AG04450 (cell line): ENCODE measurements at places on chromosomes 13 and 19. TPM values are rescaled to one million over a fixed set of nuclear protein-coding genes. Genes with fewer than 3 reads are reported as not detected.
A peak's percentile ranks its signal among the peaks of the same experiment; 100 is the strongest.

DNA sequence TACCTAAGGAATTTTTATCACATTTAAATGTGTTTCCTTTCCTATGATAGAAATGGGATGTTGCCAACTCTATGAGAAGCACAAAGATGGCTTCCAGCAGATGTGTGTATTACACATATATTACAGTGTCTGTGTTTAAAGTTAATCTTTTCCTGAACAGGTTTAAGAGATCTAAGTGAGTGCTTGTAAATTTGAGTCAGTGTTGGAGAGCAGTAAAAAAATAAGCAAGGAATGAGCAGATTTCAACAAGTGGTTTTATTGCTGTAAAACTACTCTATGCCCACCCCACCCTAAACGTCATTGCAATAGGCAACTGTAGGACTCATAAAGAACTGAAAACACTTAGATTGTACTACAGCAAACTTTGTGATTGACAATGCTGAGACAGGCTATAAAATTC is 248.7 kb downstream of the KLF5 start:
- no peak for DNase-seq

- DNase-seq = peak; percentile 39
Observed at GRCh38 chr13:51793570-51794271, 10.2 kb downstream of the DHRS12 start.

DNA sequence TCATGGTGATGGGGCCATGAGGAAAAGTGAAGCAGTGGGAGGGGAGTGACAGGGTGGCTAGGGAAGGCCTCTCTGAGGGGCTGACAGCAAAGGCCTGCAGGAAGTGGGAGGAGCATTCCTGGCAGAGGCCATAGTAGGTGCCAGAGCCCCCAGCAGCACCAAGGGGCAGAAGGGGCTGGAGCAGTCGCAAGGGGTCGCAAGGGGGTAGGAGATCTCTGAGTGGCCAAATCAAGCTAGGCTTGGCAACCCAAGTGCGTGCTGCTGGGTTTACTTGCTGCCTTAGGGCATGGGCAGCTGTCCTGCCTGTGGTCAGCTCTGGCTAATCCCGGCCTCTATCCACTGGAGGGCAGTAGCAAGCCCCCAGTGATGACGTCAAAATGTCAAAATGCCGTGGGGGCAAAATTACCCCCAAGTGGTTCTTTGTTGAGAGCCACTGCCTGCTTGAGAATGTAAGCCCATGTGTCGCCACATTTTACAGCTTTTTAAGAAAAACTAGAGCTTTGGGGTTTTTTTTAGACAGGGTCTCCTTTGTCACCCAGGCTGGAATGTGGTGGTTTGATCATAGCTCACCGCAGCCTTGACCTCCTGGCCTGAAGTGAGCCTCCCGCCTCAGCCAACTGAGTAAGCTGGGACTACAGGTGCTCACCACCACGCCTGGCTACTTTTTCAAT is 11.8 kb downstream of the CCDC97 start:
- DNase-seq = no peak

DNA sequence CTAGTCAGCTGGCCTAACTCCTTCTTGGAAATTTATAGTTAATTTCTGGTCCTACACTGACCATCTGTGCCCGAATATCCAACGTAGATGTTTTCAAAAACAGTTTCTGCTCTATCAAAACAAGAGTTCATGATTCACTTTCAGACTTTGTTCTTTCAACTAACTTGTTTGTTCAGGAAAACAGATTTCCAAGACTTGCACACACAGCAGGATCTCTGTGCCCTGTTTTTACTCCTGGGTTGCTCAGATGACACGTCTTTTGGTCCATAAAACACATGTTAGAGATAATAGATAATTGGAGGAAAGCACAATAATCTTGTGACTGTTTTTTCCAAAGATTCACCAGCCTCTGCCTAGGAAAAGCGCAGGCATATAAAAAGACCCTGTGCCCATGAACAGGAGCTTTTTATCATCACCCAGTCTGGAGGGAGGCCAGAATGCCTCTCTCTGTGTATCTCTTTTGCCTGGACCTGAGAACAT is 218.0 kb downstream of the IRS2 start:
- no peak for DNase-seq

GRCh38 chr13:43081866-43082265 is 58.5 kb downstream of the DNAJC15 start:
- no peak for DNase-seq

DNA sequence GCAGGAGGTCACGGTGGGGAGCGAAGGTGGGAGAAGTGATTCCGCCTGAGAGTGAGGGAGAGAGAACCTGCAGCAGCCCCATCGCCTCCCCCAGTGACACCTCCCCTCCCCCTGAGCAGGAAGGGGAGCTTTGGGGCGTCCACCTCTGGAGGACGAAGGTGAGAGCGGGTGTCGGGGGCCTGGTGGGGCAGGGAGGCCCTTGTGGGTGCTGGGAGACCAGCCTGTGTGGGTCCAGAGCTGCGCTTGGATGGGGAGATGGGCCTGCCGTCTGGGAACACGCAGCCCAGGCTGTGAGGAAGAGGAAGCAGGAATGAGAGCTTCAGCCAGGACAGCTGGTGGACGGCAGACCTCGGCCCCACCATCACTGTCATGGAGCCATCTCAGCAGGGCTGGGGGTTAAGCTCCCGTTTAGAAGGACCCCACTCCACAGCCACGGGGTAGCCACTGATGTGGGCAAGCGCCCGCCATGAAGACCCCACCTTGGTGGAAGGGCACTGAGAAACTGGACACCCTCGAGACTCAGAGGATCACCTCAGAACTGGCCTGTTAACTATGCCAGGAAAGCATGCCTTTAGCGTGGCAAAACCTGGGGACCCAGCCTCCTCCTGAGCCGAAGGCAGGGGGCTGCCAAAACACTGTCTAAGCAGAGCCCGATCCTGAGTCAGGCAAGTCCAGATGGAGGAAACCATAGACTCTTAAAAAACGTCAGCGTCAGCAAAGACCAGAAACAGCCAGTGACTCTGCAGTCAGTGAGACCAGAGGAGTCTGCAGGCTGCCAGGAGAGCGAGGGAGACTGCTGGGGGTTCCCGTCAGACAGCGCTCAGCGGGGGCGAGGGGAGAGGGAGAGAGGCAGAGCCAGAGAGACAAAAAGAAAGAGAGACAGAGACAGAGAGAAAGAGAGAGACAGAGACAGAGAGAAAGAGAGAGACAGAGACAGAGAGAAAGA is 6.4 kb upstream of the PROZ start:
- DNase-seq = peak; percentile 24

- no peak for DNase-seq
Observed at GRCh38 chr19:10361569-10362011, 18.8 kb downstream of the TYK2 start.

DNA sequence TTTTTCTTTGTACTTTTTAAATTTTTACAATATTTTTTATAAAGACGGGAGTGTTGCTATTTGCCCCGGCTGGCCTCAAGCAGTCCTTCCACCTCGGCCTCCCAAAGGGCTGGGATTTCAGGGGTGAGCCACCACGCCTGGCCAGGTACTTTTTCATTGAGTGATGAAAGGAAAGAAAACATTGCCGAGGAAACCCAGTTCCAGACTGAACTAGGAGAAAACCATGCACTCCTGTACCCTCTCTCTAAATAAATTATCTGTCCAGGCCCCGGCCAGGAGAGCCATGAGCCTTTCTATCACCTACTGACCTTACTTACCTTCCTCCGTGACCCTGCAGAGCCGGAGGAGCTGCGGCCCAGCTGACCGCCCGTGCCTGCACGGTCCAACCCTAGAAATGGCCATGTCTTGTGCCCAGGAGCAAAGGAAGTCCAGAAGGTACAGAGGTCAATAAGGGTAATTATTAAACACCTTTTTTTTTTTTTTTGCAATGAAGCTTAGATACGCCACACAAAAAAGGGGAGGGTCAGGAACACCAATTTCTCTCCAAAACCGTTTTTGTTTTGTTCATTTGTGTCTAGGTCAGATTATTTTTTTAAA is at the start of gene SLC7A9:
TSS of gene SLC7A9 (minus strand) at position 399 of the 597 bp plus-strand sequence. CDS start 1,233 bp downstream, outside the sequence.
- DNase-seq = no peak

- no peak for DNase-seq
Observed at GRCh38 chr13:101739382-101740178, 287.1 kb downstream of the ITGBL1 start.

GRCh38 chr13:40114305-40114896 is 458.9 kb downstream of the COG6 start:
- DNase-seq = no peak

DNA sequence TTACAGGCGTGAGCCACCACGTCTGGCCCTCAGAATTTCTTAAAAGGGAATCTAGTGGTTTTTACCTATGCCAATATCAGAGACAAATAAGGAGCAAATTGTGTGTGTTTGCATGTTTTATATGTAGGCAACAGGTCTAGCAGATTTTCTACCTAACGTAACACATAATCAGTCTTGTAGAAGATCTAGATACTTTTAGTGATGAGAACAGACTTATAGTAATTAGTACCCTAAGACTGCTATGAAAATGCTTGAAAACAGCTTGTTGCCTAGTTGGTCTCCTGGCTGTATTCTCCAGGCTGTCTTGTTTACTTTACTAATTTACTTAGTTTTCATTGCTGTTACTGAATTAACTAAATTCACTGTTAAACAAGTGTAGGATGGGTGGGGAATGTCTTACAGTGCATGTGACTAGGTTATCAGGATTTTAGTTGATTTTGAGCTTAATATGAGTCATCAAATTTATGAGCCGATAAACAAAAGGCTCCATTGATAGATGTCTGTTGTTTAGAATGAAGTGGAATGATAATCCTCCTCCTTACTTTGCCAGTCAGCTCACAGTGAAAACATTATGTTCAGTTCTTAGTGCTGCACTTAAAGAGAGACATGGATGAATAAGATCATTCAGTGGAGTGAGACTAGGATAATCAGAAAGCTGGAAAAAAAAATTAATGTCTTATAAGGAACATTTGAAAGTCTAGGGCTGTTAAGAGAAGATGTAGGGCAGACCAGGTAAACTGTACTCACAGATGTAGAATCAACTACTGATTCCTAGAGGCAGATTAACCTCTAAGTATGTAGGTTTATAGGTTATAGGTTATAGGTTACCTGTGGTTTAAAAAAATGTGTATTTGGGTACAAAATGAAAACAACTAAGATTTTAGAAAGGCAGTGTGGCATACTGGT is 22.4 kb downstream of the GTF2F2 start:
- DNase-seq = no peak

DNA sequence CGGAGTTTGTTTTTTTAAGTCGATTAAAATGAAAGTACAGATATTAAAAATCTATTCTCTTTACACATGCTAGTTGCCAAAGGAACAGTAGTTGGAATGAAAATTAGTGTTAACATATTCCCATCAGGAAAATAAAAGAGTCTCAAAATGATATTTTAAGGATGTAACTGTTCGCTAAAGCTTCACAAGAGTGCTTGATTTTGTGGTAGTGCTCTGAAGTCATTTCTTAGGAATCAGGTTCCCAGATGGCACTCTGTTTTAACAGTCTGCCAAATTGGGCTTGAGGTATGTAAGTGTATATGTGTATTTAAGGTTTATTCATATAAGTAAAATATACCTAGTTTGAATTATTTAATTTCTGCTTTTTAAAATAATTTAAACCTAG is 128.8 kb downstream of the LMO7 start:
- DNase-seq = no peak

DNA sequence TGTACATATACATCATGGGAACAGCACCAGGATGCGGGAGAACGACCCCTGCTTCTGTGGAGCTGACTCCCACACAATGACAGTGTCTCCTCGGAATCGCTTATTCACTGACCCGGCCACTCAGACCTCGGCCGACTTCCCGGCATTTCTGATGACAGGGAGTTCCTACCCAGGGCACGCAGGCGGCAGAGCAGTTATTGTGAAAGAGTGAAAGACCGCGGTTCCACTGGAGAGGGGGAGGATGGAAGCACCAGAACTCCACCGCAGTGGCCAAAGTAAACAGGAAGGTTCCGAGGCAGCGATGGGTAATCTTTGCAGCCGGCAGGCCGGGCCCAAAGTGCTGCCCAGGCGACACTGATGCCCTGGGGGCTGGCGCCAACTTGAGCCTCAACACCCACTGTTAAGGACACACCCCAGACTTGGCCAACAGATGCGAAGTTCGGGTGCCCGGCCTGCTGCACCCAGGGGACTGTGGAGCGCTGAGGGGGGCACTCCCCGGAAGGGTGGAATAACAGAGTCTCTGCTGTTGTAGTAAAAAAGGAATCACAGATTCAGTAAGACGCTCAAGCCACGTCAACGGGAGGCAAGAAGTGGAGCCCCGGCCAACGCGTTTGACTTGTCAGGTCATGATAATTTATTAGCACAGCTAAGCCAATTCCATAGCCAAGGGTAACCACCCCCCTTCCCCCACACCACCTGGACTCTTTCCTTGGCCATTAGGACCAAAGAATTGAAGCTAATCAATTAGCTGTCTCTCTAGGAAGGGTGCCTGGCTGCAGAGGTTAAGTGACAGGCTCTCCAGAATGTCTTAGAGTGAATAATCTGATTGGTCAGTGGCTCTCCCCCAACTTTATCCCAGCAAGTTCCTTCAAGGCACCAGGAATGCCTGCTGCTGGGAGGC is 5.8 kb downstream of the MLLT1 start:
- no peak for DNase-seq

- no peak for DNase-seq
Observed at GRCh38 chr13:113567681-113568080, 16.9 kb upstream of the TFDP1 start.

DNA sequence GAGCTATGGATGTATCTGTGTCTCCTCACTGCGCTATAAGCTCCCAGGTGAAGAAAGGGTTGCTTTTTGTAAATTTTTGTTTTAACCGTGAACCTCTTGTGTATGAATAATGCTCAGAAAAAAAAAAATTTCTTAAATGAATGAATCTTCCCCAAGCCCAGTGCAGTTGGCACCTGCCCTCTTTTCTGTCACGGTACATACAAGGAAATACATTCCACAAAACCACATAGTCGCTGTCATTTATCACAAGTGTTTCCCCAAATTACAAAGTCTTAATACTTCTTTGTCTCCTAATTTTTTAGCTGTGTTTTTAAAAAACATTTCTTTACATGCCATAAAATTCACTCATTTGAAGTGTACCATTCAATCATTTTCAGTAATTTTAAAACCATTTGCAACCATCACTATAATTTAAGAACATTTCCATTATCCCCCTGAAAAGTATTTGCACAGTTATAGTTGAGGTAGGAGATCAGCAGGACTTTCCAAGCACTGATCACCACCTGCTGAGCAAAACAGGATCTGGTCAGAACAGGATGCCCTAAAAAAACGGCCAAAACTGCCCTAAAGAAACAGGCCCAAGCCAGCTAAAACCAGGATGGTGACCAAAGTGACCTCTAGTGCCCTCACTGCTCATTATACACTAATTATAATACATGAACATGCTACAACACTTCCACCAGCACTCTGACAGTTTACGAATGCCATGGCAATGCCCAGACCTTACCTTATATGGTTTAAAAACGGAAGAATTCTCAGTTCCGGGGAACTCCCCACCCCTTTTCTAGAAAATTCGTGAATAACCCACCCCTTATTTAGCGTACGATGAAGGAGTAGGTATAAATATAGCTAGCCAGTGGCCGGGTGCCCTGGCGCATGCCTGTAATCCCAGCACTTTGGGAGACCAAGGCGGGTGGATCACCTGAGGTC is 1.3 kb upstream of the TEX30 start:
- no peak for DNase-seq

CGB5 gene
- not detected in 2 replicates for polyA plus RNA-seq

USHBP1 gene
- polyA plus RNA-seq = not detected in 2 replicates

IGFL1 gene
- polyA plus RNA-seq = not detected in 2 replicates

KLK14 gene
- not detected in 2 replicates for polyA plus RNA-seq

CHST8 gene
- not detected in 2 replicates for polyA plus RNA-seq

ZNF547 gene
- polyA plus RNA-seq = 3.3 and 3.7 TPM in 2 replicates

MCEMP1 gene
- polyA plus RNA-seq = not detected in 2 replicates

MEIOSIN gene
- not detected in 2 replicates for polyA plus RNA-seq

SCAF1 gene
- polyA plus RNA-seq = 2.5 and 3.5 TPM in 2 replicates
